ENCODE measurements at places on chromosomes 12 and 14.
A peak's percentile ranks its signal among the peaks of the same experiment; 100 is the strongest.

- DNase-seq, result no peak
Measured at GRCh38 chr14:105126126-105126980, 42.2 kb downstream of the JAG2 start.

DNA sequence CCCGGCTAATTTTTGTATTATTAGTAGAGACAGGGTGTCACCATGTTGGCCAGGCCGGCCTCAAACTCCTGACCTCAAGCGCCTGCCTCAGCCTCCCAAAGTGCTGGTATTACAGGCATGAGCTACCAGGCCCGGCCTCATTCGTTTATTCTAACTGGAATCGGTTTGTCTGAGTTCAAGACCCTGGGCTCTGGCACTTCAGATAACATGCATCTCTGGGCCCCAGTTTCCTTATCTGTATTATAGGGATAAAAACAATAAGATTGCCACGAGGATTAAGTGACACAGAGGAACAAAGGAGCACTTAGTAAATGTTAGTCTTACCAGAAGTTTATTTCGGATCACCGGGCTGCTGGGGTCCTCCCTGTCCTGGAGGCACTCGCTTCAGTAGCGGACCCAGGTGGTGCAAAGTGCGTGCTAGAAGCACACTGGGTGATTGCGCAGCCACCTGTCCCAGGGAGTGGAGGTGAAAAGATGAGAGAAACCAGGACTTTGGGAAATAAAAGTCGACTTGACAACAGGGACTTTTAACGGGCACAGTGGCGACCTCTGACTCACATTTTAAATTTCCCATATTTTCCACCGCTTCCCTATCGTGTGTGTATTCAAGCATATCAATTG, 37.5 kb downstream of the ACACB start:
- DNase-seq, result no peak

- no peak for DNase-seq
Measured at GRCh38 chr12:111362687-111363475, 6.0 kb downstream of the PHETA1 start.

- no peak for DNase-seq
Measured at GRCh38 chr14:71187633-71188356, 280.5 kb downstream of the PCNX1 start.

DNA sequence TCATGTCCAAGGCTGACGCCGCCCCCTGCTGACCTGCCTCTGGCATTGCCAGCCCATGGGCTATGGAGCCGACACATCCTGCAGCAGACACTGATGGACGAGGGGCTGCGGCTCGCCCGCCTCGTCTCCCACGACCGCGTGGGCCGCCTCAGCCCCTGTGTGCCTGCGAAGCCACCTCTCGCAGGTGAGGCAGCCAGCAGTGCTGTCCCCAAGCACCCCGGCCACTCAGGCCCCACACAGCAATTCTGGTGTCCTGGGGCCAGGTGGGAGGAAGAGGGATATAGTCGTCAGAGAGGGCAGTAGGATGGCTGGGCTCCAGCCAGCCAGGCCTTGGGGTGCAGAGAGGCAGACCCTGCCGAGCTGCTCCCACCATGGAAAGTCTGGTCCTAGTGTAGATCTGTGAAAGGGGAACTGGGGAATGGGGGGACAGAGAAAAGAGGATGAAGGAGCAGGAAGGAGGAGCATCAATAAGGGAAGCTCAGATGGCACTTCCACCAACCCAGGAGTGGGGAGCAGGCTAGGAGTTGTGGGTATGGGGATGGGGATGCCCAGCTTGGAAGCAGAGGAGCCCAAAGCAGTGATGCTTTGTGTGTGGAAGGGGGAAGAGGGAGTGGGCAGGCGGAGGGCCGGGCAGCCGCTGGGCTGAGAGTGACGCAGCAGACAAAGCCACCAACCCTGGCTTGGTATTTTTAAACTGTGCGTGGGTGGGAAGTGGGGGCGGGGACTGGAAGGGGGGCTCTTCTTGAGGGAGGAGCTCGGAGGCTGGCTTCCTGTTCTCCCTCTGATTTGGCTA, 4.7 kb downstream of the NAB2 start:
- no peak for DNase-seq

GRCh38 chr12:119378903-119379302, 44.4 kb downstream of the CCDC60 start:
- DNase-seq, result no peak

DNA sequence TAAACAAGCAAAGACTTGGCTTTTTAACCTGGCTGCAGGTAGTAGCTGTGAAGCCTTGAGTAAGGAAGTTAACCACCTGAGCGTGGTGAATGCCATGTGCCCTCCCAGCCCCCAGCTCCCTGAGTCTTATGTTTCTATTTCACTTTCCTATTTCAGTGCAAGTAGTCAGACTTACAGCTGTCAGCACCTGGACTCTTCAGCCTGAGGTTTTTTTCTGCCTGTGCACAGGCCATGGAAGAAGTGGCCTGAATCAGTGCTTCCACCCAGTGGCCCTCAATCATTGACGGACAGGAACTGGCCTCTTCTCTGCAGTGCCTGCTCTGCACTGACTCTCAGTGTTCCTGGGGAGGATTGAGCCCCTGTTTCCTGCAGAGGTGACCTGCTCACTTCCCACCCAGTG, 796.4 kb downstream of the MED13L start:
- no peak for DNase-seq

- DNase-seq, result no peak
Measured at GRCh38 chr12:26461776-26462175, 266.4 kb downstream of the SSPN start.

DNA sequence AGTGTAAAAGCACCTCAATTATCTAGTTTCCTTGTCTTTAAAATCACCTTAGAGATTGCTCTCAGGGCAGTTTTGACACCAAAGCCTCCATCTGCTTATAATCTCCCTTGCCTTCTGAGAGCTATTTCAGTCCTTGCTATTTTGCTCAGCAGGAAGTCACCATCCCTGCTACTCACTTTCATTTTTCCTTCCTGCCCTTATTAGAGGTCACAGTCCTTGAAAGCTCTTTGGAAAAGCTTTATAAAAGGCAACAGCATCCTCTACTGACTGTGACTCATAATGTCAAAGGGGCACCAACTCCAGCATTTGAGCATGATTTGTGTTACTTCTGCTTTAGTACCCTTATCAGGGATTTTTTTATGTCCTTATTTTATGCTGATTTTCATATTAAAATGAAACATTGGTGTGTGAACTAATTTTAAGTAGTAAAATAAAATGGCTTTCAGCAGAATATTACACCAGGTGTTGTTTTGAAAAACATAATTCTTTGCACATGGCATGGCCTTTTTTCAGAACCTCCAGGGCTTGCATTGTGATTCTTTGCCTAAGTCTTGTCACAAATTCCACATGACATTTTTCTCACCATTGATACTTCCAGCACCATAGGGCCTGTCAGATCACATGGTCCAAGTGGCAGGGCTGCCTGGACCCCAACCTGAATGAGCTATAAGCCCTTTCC, 213.0 kb downstream of the ADAMTS20 start:
- DNase-seq, result no peak

- peak; percentile 36 for DNase-seq
Measured at GRCh38 chr12:62683776-62684569, 217.3 kb downstream of the MON2 start.

DNA sequence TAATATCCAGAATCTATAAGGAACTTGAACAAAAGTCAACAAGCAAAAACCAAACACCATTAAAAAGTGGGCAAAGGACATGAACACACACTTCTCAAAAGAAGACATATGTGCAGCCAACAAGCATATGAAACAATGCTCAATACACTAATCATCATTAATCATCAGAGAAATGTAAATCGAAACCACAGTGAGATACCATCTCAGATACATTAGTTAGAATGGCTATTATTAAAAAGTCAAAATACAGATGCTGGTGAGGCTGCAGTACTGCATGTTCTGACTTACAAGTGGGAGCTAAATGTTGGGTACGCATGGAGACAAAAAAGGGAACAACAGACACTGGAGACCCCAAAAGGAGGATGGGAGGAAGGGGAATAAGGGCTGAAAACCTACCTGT, 67.1 kb downstream of the BLTP3B start:
- DNase-seq, result no peak

DNA sequence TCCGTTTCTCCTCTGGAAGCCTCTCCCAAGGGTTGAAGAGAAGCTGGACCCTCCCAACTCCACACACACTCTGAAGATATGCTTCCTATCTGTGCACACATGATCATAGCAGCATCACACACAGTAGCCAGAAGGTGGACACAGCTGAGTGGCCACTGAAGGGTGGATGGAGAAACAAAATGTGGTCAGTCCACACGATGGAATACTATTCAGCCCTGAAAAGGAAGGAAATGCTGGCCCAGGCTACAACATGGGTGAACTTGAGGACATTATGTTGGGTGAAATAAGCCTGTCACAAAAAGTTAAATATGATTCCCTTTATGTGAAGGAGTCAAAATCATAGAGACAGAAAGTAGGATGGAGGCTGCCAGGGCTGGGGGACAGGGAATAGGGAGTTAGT, 43.9 kb upstream of the DLK1 start:
- no peak for DNase-seq

DNA sequence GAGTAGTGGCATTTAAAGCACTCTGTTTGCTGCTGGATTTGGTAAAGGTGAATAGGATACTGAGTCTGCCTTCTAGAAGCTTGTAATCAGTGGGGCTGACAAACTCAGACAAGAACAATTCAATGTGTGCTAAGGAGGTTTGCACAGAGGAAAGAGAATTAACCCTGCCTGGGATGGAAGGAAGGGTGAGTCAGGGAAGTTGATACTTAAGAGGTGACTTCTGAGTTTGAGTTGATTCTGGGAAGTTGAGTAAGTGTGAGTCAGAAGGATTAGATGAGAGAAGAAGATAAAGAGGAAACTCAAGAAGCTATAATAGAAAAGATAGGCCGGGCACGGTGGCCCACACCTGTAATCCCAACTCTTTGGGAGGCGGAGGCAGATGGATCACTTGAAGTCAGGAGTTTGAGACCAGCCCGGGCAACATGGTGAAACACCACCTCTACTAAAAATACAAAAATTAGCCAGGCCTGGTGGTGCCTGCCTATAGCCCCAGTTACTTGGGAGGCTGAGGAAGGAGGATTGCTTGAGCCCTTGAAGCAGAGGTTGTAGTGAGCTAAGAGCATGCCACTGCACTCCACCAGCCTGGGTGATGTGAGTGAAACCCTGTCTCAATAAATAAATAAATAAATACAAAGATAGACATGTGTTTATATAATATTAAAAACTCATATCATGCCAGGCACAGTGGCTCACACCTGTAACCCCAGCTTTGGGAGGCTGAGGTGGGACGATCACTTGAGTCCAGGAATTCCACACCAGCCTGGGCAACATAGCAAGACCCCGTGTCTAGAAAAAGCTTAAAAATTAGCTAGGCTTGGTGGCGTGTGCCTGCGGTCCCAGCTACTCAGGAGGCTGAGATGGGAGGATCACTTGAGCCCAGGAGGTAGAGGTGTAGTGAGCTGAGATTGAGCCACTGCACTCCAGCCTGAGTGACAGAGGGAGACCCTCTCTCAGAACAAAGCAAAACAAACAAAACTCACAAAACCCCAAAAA, 126.8 kb upstream of the CPM start:
- DNase-seq, result no peak

DNA sequence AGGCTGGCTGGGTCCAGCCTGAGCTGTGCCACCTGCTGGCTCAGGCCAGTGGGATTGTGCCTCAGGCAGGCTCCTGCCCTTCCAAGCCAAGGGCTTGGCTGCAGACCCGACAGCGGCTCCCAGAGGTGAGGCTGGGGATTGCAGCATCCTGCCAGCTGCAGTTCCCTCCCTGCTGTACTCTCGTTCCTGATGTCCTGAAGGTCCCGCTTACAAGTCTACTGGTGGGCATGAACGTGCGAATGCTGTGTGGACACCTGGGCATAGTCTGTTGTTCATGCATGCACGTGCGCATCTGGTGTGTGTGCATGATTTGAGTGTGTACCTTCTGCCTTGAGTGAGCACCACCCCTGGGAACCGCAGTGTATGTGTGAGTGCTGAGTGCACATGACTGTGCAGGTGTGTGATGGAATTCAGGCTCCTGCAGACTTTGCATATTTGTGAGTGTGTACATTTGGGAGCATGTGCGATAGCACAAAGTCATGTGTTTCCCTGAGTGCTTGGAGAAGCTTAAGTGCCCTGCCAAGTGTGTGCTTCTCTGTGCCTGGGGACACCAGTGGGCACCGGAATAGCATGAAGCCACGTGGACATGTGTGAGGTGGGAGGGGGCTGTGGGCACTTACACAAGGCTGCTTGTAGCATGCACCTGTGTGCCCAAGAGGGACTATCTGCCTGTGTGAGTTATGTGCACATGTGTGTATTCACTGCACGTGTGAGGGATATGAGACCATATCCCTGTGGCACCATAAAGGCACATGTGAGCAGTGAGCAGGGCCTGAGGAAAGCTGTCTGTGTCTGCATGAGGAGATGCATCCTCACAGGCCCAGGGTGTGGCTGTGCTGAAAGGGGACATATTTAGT, 19.3 kb upstream of the KRT7 start:
- DNase-seq, result no peak

- no peak for DNase-seq
Measured at GRCh38 chr12:115245020-115245419, 561.0 kb upstream of the TBX3 start.

GRCh38 chr12:104094284-104094683, 30.0 kb downstream of the HCFC2 start:
- DNase-seq, result no peak

DNA sequence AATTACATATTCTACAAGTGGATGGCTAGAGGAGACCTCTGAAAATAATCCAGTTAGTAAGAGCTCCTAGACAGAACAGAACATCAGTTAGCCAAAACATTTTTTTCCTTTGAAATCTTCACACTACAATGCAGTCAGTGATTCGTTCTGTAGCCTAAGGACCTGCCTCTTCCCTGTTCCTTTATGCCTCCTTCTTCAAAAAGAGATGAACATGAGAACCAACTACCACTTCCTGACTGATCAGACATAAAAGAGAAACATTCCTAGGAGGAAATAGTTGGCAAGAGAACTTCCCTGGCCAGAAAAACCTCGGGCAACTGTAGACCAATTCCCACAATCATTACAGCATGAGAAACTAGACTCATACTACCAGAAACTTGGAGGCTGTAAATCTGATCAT, 29.4 kb downstream of the ITPR2 start:
- no peak for DNase-seq
